Thyroid gland (tissue), 4 donors: ENCODE measurements at places on chromosomes 11 and 22. TPM values are rescaled to one million over a fixed set of nuclear protein-coding genes. Genes with fewer than 3 reads are reported as not detected.
A peak's percentile ranks its signal among the peaks of the same experiment; 100 is the strongest.

GRCh38 chr22:31148953-31149627 is 8.8 kb upstream of the PLA2G3 start:
- peak; percentile 85 for DNase-seq

GRCh38 chr22:38031491-38031890 is 25.7 kb upstream of the PICK1 start:
- no peak for DNase-seq

DNA sequence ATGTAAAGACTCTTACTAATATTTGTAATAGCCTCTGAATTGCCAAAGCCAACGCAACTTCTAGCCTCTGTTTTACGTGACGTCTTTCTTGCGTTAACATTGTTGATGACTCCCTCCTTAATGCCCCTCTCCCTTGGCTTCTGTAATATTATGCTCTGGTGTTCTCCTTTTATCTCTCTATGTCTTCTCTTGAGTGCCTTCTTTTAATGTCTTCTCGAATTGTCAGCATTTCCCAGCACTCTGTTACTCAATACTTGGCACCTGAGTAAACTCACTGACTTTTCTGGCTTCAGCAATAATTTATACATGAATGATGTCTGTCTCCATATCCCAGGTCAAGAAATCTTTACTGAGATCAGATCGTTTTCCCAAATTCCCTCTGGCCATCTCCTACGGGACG is 68.5 kb upstream of the DDI1 start:
- no peak for DNase-seq

DNA sequence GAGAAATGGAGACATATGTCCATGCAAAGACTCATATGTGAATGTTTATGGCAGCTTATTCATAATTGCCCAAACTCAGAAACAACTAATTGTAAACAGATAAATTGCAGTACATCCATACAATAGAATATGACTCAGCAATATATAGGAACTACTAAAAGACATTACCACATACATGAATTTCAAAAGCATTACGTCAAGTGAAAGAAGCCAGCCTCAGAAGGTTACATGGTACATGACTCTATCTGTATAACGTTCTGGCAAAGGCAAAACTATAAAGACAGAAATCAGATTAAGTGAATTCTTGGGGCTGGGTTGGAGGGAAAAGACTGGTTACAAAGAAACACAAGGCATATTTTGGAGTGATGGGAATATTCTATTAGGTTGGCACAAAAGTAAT is 7.2 kb downstream of the KCTD21 start:
- no peak for DNase-seq

Gene ASCL3
- not detected for total RNA-seq

Gene OR4A16
- total RNA-seq, result not detected

Gene THYN1
- total RNA-seq, result 42.4 TPM

Gene POU2AF3
- total RNA-seq, result 5.0 TPM

Gene CRYBB1
- not detected for total RNA-seq

Gene SCGB1D2
- not detected for total RNA-seq

Gene FAM111B
- total RNA-seq, result 0.67 TPM

Gene OR8A1
- not detected for total RNA-seq
